ENCODE measurements at places on chromosomes 3 and 15.

GRCh38 chr3:108951820-108952501, 1.7 kb downstream of the GUCA1C start:
- no peak for DNase-seq

DNA sequence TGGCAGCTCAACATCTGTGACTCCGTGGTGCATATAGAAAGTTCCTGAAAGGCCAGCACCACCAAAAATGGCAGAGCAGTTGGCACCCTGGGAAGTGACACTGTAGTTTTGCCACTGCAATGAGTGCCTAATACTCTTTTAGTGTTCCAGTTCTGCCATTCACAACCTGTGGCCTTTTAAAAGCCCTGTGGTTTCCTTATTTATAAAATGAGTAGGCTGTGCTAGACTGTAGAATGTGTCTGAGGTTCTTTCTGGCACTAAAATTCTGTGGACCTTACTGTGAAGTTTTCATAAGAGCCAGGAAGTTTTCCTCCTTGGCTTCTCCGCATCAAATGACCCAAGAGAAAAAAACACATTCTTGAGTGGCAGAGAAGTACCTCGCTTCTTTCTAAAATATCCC, 74.1 kb downstream of the MME start:
- DNase-seq: no peak

DNA sequence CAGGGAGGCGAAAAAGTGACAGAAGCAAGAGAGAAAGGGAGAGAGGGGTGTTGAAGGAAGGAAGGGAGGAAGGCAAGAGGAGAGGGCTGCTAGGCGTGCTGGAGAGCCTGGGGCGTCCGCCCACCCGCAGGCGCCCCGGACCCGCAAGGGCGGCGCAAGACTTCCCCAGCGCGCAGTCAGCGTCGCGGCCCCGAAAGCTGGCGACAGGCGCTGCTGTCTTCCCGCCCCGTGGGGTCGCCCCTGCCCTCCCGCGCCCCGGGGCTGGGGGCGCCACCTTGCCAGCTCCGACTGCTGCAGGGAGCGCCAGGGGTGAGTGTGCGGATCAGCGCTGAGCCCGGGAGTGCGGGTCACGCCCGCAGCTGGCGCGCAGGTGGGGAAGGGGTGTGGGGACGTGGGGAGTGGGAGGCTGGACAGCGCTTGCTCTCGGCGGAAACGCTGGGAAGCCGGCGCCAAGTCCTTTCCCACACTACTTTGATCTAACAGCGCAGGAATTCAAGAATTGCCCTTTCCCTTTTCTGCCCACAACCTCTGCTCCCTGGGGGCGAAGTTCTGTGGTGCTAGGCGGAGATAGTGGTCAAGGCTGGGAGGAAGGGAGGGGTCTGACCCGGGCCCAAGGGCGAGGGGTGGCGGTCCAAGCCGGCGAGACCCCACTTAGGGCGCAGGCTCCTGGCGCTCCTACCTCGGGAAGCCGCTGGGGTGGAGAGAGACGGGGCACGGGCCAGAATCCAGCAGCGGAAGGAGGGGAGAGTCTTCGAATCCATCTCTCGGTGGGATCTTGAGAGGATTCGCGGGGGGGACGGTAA, 266.1 kb downstream of the CGGBP1 start:
- DNase-seq: no peak

GRCh38 chr3:174016186-174016585, 618.6 kb downstream of the NLGN1 start:
- no peak for DNase-seq

DNA sequence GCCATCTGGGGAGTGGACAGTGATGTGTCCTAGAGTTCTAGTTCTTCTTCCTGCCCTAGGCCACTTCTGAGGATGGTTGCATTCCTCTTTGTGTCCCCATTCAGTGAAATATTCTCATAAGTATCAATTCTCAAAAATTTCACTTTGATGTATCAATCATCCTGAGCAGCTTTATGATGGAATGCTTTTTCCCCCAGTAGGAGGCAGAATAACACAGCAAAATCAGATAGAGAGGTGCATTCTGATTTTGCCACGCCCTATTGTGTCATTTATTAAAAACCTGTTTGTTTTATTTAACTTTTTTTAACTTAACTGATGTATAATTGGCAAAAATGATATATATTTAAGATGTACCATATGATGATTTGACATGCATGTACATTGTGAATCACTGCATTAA, 656.0 kb upstream of the GRM7 start:
- DNase-seq: no peak

- DNase-seq: no peak
These were observed 124.0 kb upstream of the EPHA3 start for GRCh38 chr3:88983458-88983857.

- DNase-seq: no peak
These were observed 15.0 kb upstream of the MINDY4B start for GRCh38 chr3:150920236-150920635.

GRCh38 chr3:138079901-138080300, 35.5 kb downstream of the DZIP1L start:
- DNase-seq: no peak

DNA sequence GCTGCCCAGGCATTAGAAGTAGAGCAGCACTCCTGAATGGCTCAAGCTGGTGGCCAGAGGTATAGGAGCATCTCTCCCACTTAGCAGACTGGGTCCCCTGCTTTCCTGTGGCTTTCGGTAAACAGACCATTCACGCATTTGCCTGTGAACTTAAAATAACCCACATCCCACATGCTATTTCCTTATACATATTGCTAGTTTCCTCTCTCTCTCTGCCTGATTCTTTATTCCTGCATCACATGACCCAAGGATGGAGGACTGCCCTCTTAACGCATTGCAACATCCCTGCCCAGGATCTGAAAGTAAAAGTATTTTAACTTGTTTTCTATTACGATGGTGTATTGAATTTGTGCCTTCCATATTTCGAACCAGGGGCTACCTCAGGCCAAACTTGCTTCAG, 43.4 kb upstream of the NLGN1 start:
- DNase-seq: no peak

GRCh38 chr15:73648014-73648295, 14.8 kb upstream of the NPTN start:
- no peak for DNase-seq

DNA sequence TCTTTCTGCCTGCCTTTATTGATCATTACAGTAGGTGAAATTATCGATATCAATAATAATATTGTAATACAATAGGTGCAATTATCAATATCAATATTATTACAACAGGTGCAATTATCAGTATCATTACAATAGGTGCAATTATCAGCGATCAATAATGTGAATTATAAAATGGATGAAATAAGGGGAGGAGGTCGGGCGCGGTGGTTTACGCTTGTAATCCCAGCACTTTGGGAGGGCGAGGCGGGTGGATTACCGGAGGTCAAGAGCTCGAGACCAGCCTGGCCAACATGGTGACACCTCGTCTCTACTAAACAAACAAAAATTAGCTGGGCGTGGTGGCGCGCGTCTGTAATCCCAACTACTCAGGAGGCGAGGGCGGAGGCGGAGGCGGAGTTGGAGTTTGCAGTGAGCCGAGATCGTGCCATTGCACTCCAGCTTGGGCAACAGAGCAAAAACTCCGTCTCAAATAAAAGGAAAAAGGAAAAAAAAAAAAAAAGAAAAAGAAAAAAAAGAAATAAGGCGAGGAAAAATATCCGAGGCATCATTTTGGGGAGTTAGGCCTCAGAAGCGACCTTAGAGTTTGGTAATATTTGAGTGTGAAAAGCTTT, 611 bp upstream of the BNIP2 start:
- peak; percentile 31 for DNase-seq

- no peak for DNase-seq
These were observed 179.2 kb downstream of the EDEM1 start for GRCh38 chr3:5366746-5367145.

- no peak for DNase-seq
These were observed 38.1 kb downstream of the MUC20 start for GRCh38 chr3:195758721-195759353.

DNA sequence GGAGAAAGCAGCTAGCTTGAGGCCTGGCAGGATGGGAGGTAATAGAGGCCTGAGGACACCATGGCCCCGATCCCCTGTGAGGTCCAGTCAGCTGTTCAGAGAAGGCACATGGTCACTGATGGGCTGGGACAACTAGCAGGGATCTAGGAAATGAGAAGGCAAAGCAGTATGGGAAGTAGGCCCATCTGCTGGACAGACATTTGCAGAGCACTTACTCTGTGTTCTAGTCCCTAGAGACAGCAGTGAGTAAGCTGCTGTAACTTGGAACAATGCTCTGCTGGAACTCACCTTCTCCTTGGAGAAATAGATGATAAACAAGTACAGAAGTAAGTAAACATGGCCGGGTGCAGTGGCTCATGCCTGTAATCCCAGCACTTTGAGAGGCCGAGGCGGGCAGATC, 7.1 kb downstream of the ECE2 start:
- no peak for DNase-seq

GRCh38 chr15:52113235-52113634, 660 bp upstream of the BCL2L10 start:
- no peak for DNase-seq

- no peak for DNase-seq
These were observed 31.0 kb downstream of the TMOD2 start for GRCh38 chr15:51782357-51782896.

DNA sequence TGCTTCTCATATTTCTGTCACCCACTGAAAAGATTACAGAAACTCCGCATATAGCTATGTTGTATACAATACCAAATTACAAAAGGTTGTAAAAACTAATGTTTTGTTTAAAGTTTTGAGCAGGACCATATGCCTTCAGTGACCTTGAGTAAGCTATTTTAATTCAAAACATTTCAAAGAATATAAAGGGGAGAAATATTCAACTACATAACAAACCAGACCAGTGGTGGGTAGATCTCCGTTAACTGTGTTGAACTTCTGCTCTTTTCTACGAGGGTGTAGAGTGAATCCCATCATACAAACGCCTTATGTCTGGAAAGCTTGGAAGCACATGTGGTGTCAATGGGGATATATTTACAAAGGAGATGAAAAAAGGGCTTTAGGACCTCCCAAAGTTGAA, 68.4 kb upstream of the NR2F2 start:
- no peak for DNase-seq

GRCh38 chr3:17054982-17055343, 170.2 kb downstream of the PLCL2 start:
- DNase-seq: no peak

- no peak for DNase-seq
These were observed 4.6 kb downstream of the TPM1 start for GRCh38 chr15:63046917-63047760.

DNA sequence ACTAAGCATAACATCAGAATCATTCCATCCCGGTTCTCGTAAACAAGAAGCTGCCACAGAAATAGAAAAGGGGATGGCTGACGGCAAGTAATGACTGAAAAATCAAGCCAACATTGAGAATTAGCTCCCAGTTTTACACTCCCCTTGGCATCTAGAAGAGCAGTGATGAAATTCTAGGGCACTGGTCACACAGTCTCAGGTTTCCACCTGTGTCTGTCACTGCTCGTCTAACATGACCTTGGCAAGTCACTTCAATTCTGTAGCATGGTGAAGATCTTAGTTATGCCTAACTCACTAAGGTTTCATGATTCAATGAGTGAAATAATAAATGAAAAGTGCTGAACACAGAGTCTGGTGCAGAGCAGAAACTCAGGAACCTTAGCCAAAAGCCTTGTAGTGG, 272.3 kb upstream of the ARRDC4 start:
- no peak for DNase-seq

- DNase-seq: no peak
These were observed 712 bp upstream of the MME start for GRCh38 chr3:155079468-155079745.

- no peak for DNase-seq
These were observed 16.8 kb upstream of the COLQ start for GRCh38 chr3:15538345-15538744.

GRCh38 chr3:174859114-174859735, at the start of gene NAALADL2:
Gene NAALADL2 (plus strand): TSS chr3:174859334.
- no peak for DNase-seq

GRCh38 chr3:124552224-124552623, 178.0 kb upstream of the UMPS start:
- no peak for DNase-seq

DNA sequence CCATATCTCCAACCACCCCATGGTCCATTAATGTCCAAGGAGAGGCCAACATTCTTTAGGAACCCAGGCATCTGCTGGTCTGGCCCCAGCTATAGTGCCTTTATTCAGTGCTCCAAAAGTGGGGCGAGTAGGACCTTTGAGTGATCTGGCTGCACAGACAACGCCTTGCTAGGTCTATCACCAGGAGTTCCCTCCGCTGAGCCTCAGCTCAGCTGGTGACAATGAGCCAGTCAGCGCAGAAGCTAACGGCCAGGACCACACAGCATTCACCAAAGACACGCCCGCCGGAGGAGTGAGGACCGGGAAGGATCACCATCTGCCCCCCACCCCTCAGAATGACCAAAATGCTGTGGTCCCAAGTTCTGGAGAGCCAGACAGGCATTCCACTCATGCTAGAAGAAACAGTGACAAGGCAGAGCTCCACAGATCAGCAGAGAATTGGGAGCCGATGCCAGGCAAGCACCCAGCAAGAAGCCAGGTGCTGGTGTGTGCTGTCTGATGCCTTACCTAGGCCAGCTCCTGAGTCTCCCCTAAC, 19.0 kb downstream of the TBC1D2B start:
- no peak for DNase-seq

DNA sequence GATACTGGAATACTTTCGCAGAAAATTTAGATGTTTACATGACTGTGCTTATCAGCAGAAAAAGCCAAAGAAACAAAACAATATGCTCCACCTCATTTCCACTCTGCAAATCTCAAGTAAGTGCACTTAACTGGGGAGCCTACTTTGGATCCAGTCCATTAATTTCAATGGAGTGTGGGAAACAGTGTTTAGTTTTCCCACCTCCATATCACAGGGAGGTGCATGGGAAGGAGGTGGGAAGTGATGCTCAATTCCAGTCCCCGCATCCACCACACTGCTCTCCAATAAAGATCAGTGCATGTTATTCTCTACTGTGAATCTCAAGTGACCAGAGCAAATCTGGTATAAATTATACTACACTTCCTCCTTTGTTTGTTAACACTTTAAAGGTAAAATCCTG, 2.9 kb downstream of the NEDD4 start:
- DNase-seq: no peak
